ENCODE measurements at places on chromosomes 2 and 18.

DNA sequence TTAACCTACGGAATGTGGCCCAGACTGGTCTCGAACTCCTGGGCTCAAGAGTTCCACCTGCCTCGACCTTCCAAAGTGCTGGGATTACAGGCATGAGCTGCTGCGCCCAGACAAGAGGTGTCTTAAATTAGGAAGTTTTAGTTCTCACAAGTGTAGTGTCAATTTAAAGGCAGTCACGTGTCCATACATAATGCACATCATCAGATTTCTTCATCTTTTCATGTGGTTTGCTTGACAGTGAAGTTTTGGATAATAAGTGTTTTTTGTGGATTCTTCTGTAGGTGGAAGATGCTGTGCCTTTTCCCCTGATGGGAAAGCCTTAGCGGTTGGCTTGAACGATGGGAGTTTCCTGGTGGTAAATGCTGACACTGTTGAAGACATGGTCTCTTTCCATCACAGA is 147.5 kb downstream of the RTN4 start:
- H3K4me1 ChIP-seq: peaks cover 10% of the 10 kb centered on the region
- no peak for DNase-seq
- no peak overlapping the region for H3K27ac ChIP-seq

DNA sequence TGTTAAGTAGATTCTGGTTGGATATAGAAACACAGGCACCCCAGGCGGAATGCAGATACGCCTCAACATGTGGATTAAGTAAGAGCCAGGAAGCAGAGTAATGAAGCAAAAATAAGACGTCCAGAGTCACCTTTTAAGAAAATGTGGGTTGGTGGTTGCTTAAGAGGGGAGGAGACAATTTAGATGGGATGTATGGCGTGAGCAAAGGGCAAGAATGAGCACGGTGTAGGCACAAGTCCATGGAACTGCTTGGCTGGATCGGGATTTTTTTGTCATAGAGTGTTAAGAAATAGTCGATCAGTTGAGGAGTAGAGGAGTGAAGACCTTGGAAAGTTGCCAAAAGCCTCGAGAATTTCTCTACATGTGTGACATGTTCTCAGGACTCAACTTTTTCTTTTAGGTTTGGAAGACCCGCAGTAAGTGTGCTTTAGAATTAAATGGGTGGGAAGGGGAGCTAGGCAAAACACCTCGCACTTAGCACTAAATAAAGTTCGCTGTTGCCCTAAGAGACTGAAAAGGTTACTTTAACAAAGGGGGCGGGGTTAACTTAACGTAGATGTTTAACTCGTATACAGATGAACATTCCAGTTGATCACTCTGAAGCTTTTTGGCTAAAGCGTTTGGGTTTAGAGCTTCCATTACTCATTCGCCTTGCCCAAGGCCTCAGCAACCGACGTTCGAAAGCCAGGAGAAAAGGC is 716 bp upstream of the SLC39A10 start:
- peak overlapping the region; percentile 30 for H3K27ac ChIP-seq
- H3K4me3 ChIP-seq: peak overlapping the region; percentile 13
- no peaks in the 10 kb centered on the region for H3K36me3 ChIP-seq
- DNase-seq: no peak
- no peaks in the 10 kb centered on the region for H3K27me3 ChIP-seq

GRCh38 chr2:144801766-144802165 is 281.8 kb upstream of the ZEB2 start:
- peaks cover 10% of the 10 kb centered on the region for H3K4me1 ChIP-seq
- H3K27me3 ChIP-seq: no peaks in the 10 kb centered on the region
- no peaks in the 10 kb centered on the region for H3K36me3 ChIP-seq
- H3K27ac ChIP-seq: peak overlapping the region; percentile 16
- peak; percentile 77 for DNase-seq

DNA sequence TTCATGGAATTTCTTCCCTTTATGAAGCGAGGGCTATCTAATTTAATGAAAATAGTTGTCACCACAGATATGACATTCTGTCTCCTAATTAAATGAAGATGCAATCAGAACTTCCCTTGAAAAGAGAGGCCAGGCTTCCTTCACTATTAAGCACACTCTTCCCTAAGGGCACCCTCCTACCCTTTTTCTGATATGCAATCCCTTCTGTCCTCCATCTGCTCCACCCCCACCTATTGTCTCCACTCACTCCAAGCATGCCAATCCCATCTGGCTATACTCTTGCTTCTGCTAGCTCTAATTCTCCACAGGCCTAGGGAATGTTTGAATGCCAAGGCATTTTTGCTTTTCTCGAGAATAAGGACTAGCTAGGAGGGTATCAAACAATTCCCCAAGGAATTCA is 818.4 kb upstream of the FSHR start:
- H3K36me3 ChIP-seq: no peaks in the 10 kb centered on the region
- H3K4me1 ChIP-seq: no peaks in the 10 kb centered on the region
- no peak overlapping the region for H3K4me3 ChIP-seq
- no peak for DNase-seq

GRCh38 chr2:19574778-19575260 is 216.4 kb upstream of the OSR1 start:
- no peaks in the 10 kb centered on the region for H3K36me3 ChIP-seq
- H3K27ac ChIP-seq: no peak overlapping the region
- H3K4me3 ChIP-seq: no peak overlapping the region
- no peaks in the 10 kb centered on the region for H3K27me3 ChIP-seq
- peaks cover 6% of the 10 kb centered on the region for H3K4me1 ChIP-seq

GRCh38 chr2:238290715-238291549 is 2.5 kb upstream of the PER2 start:
- H3K27me3 ChIP-seq: no peaks in the 10 kb centered on the region
- H3K4me3 ChIP-seq: no peak overlapping the region
- no peak overlapping the region for H3K27ac ChIP-seq
- H3K36me3 ChIP-seq: no peaks in the 10 kb centered on the region
- DNase-seq: no peak

GRCh38 chr2:233081731-233082221 is 21.6 kb downstream of the INPP5D start:
- no peaks in the 10 kb centered on the region for H3K27me3 ChIP-seq
- H3K4me3 ChIP-seq: no peak overlapping the region
- DNase-seq: no peak
- H3K27ac ChIP-seq: no peak overlapping the region

DNA sequence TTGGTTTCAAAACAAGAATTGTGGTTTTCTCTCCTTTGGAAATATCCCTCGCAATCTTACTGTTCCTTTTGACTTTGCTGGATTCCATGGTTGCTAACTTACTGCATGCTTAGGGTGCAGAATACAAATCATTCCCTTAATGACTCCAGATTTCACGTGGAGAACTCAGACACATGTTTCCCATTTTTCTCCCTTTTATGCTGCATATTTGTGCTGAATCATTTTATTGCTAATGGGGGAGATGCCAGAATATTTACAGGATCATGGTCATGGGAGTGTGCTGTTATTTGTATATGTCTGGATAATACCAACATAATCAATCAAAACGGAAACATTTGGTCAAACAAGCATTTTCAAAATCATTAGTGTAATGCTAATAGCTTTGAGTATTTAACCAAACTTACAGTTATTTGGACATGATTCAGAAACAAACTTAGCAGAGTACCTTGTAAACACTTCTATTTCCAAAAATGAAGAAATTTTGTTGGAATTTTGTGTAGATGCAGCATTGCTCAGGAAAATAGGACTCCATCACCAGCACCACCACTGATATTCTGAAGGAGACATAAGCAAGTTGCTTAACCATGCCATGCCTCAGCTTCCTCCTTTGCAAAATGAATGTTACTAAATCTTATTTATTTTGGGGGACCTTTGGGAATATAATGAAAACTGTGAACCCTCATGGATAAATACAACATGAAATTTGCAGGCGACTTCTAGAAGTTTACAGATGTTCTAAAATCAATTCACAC is 122.5 kb upstream of the RND3 start:
- no peak for DNase-seq
- H3K27me3 ChIP-seq: no peaks in the 10 kb centered on the region
- H3K36me3 ChIP-seq: no peaks in the 10 kb centered on the region

- no peaks in the 10 kb centered on the region for H3K4me1 ChIP-seq
- DNase-seq: no peak
- no peak overlapping the region for H3K4me3 ChIP-seq
- H3K36me3 ChIP-seq: no peaks in the 10 kb centered on the region
- H3K27me3 ChIP-seq: peaks cover 3% of the 10 kb centered on the region
Observed at GRCh38 chr2:183117226-183117625, 7.0 kb upstream of the NUP35 start.

DNA sequence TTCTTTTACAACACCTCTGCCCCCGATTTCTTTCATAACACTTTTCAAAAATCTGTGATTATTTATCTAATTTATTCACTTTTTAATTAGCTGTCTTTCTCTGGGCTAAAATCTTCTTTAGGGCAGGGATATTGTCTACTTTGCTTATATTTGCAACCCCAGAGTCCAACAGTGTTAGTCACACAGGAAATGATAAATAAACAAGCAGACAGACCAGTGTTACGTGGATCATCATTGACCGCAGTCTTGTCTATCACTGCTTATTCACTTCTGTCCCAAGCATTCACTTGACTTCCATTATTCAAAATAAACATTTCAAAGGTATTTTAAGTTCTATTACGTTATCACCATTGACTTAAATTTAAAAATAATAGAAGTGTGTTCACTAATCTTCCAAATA is 237.6 kb upstream of the UBE2E3 start:
- no peak overlapping the region for H3K4me3 ChIP-seq
- no peaks in the 10 kb centered on the region for H3K27me3 ChIP-seq
- H3K27ac ChIP-seq: no peak overlapping the region
- no peaks in the 10 kb centered on the region for H3K4me1 ChIP-seq
- peak; percentile 29 for DNase-seq

GRCh38 chr2:15941481-15941850 is 1.1 kb downstream of the MYCN start:
- H3K36me3 ChIP-seq: no peaks in the 10 kb centered on the region
- H3K4me1 ChIP-seq: peaks cover 13% of the 10 kb centered on the region
- no peak overlapping the region for H3K27ac ChIP-seq
- peaks cover 57% of the 10 kb centered on the region for H3K27me3 ChIP-seq
- no peak for DNase-seq

DNA sequence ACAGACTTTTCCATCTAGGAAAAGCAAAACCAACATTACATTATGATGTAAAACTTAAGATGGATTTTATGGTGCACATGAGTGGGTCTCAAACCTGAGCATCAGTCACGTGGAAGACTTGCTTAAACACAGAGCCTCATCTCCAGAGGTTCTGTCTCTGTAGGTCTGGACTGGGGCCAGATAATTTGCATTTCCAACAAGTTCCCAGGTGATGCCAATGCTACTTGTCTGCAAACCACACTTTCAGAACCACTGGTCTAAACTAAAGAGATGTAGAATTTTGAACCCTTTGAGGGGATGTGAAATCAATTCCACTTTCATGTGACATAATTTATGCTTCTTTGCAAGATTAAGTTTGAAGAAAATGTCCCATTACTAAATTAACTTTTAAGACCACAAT is 522.8 kb downstream of the MBD2 start:
- no peaks in the 10 kb centered on the region for H3K36me3 ChIP-seq
- no peak for DNase-seq
- H3K27me3 ChIP-seq: no peaks in the 10 kb centered on the region
- H3K4me1 ChIP-seq: no peaks in the 10 kb centered on the region
- no peak overlapping the region for H3K4me3 ChIP-seq

- no peaks in the 10 kb centered on the region for H3K36me3 ChIP-seq
- no peak overlapping the region for H3K4me3 ChIP-seq
- no peaks in the 10 kb centered on the region for H3K4me1 ChIP-seq
- H3K27ac ChIP-seq: no peak overlapping the region
- no peaks in the 10 kb centered on the region for H3K27me3 ChIP-seq
- no peak for DNase-seq
Observed at GRCh38 chr2:237538901-237539300, 27.5 kb upstream of the PRLH start.

DNA sequence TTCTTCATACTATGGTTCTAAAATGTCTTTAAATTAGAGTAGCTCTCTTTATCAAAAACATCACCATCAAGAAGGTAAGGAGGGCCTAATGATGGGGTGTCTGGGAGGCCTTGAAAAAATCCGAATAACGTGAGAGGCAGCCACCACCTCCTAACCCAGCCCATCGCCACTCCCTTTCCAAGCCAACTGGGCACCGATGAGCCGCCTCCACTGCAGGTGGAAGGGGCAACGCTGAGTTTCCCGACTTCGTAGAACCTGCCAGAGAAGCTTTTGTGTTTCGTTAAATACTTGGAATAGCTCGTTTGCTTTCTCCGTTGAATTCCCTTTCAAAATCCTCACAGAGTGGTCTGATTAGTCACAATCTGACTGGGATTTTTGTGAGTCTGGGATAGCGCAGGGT is 22.0 kb upstream of the RPL31 start:
- peaks cover 18% of the 10 kb centered on the region for H3K4me1 ChIP-seq
- H3K4me3 ChIP-seq: no peak overlapping the region
- no peak for DNase-seq
- H3K36me3 ChIP-seq: peaks cover 7% of the 10 kb centered on the region
- no peak overlapping the region for H3K27ac ChIP-seq
- H3K27me3 ChIP-seq: no peaks in the 10 kb centered on the region

DNA sequence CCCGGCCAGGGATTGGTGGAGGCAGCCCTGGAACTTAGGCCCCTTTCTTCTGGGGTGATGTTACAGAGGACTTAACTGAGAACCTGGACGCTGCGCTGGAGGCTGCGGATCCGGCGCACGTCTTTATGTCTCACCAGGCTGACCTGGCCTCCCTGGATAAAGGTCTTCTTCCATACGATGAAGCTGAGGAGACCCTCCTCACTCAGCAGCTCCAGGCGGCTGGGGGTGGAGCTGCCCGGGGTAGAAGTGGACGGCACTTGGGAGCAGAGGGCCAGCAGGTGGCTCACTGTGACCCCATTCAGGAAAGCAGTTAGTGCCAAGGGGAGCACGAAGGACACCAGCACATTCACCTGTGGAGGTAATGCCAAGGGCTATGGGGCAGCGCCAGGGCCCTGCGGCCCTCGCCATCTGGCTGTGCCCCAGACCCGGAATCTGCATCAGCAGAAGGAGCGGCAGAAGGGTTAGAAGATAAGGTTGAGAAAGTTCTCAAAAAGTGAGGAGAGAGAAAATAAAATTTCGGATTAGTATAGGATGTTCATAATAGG is 8.0 kb downstream of the NTSR2 start:
- H3K27me3 ChIP-seq: no peaks in the 10 kb centered on the region
- H3K27ac ChIP-seq: no peak overlapping the region
- no peak for DNase-seq
- no peaks in the 10 kb centered on the region for H3K4me1 ChIP-seq
- H3K4me3 ChIP-seq: no peak overlapping the region

DNA sequence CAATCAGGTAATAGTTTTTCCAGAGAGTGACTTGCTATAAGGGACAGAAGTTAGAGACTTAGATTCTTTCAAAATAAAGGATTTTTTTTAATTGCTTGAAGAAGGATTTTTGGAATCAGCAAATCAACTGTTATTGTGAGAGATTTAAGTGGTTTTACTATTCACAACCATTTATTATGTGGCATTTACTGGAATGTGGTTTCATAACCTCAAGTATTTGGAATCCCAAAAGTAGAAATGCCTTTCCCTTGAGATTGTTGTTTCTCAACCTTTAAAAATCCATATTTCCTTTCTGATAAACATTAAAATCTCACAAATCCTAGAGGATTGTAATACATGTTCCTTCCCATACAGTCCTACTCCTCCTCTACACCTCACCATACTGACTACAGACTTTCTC is 5.0 kb downstream of the TANK start:
- no peak overlapping the region for H3K27ac ChIP-seq
- peaks cover 2% of the 10 kb centered on the region for H3K36me3 ChIP-seq
- DNase-seq: no peak
- H3K4me1 ChIP-seq: peaks cover 12% of the 10 kb centered on the region
- no peaks in the 10 kb centered on the region for H3K27me3 ChIP-seq
- H3K4me3 ChIP-seq: no peak overlapping the region

- H3K36me3 ChIP-seq: no peaks in the 10 kb centered on the region
- H3K4me1 ChIP-seq: no peaks in the 10 kb centered on the region
Observed at GRCh38 chr18:49521216-49521835, 34.3 kb upstream of the C18orf32 start.

GRCh38 chr2:7479603-7480002 is 562.4 kb downstream of the RNF144A start:
- no peak overlapping the region for H3K27ac ChIP-seq
- no peak for DNase-seq
- H3K27me3 ChIP-seq: no peaks in the 10 kb centered on the region
